ENCODE measurements at places on chromosomes 13 and 19.

GRCh38 chr13:50636007-50636704 is 207.3 kb downstream of the DLEU7 start:
- no peak for DNase-seq

- no peak for DNase-seq
Observed at GRCh38 chr19:48772503-48772953, 17.2 kb downstream of the FGF21 start.

GRCh38 chr19:48837051-48837524 is 797 bp upstream of the HSD17B14 start:
- peak; percentile 90 for DNase-seq

- no peak for DNase-seq
Observed at GRCh38 chr13:51726446-51727193, 77.3 kb downstream of the DHRS12 start.

GRCh38 chr13:111967572-111968201 is 99.3 kb upstream of the SOX1 start:
- no peak for DNase-seq

DNA sequence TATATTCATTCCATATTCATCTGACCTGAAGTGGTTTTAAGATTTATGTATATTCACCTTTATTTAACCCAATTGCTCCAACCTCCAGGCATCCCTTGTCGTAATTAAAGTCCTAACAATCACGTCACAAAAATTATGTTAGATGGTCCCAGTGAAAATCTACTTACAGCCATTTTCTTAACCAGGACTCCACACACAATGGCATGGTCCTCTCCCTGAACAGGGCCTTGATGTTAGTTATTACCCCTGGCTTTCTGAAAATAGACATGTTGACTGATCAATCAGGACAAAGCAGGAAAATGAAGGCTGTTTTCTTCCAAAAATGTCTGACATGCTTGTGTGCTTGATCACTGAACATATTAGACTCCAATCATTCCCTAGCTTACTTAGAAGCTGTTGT is 542.7 kb upstream of the SLITRK5 start:
- DNase-seq = no peak

DNA sequence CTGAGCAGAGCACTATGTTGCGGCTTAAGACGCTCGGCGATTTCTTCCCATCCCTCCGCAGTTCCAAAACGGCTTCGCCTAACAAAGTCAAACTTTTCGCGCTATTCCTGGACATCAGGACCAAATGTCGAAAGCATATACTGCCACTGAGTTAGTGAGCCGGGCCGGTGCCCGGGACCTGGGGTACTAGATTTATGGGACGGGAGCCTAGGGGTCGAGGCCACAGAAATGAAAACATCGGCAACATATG is 699 bp downstream of the RCBTB2 start:
- DNase-seq = no peak

- DNase-seq = no peak
Observed at GRCh38 chr19:37698216-37698615, 21.3 kb downstream of the ZNF607 start.

DNA sequence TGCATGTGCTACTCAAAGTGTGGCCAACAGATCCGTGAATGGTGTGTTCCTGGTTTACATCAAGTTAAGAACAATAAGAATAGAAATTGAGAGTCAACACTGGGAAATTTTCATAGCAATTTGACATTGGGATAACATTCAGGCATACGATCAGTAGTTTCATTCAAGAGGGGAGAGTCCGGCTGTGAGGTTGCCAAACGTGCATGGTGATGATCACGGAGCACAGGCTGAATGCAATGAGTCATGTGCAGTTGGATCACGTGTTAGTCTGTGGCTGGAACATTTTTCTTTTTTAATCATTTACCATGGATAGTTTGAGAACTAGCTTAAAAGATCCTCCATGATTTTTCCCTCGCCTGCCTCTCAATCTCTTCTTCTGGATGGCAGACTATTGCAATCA is 2.5 kb upstream of the DCT start:
- DNase-seq = no peak

- DNase-seq = no peak
Observed at GRCh38 chr13:112561478-112561877, 26.5 kb downstream of the TUBGCP3 start.

- no peak for DNase-seq
Observed at GRCh38 chr19:53172889-53173288, 14.0 kb upstream of the ZNF347 start.

GRCh38 chr13:24038841-24039330 is 121.6 kb upstream of the SPATA13 start:
- no peak for DNase-seq

- DNase-seq = no peak
Observed at GRCh38 chr13:50609011-50609410, 234.5 kb downstream of the DLEU7 start.

- DNase-seq = no peak
Observed at GRCh38 chr19:35029737-35030256, 473 bp upstream of the SCN1B start.

DNA sequence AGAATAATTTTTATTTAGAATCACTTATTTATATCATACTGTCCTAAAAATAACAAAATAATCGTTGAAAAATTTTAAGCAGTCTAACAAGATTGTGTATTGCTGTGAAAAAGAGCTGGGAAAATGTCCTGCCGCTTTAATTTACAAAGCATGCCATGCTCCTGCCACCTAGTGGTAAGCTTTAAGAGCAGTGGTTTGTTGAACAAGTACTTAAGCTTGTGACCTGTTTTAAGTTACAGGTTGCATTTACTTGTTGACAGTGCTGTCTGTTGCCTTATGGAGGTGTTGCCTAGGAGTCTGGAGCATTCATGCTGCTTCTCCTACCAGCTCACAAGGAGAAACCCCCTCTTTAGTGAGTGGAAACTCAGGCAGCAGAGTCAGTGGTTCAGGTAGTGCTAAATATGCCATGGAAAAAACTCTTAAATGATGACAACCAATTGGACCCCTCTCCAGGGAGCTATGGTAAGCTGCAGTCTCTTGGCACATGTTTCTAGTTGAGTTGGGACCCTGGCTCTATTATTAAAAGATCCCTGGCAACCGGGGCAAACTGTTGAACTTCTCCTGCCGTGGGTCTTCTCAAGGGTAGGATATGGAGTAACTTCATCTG is 68.4 kb downstream of the SPATA13 start:
- DNase-seq = peak; percentile 66

DNA sequence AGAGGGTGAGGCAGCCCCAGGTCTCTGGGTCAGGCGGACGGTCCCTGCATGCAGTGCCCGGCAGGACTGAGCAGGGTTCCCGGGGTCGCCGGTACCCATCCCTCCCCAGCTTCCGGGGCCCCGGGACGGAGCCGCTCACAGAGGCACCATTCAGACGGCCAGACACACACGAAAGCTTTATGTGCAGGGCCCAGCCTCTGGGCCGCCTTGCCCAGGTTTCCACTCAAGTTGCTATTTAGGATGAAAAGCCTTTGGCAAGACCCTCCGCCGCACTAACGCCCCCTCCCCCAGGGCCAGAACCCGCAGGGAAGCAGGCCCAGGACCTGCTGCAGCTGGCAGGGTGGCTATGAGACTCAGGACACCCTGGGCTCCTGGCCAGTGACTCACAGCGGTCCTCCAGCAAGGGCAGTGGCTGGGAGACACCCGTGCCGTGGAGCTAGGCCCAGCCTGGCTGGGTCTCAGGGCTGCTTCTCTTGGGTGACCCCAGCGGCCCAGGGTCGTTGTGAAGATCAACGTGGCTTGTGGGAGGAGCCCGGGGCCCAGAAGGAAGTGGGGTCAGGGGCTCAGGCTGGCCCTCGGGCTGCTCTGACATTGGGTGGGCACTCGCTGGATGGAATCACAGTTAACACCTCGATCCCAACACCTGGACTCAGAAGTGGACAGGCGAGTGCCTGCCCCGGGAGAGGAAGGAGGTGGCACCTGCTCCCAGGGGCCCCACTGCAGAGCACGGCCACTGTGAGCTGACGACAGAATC is 4.8 kb downstream of the C19orf25 start:
- no peak for DNase-seq

- peak; percentile 43 for DNase-seq
Observed at GRCh38 chr13:32587811-32588170, 1.5 kb downstream of the PDS5B start.

DNA sequence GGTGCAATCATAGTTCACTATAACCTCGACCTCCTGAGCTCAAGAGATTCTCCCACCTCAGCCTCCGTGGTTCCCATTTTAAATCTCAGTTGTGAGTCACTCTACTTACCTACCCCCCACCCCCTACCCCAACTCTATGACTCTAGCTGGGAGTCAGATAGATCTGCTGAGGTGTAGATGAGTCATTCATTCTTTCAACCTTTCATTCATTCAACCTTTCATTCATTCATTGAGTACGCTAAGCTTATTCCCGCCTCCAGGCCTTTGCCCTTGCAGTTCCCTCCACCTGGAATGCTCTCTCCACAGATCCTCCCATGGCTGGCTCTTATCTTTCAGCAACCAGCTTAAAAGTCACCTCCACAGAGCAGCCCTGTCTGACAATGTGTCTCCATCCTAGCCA is 1.1 kb upstream of the MAST1 start:
- no peak for DNase-seq

DNA sequence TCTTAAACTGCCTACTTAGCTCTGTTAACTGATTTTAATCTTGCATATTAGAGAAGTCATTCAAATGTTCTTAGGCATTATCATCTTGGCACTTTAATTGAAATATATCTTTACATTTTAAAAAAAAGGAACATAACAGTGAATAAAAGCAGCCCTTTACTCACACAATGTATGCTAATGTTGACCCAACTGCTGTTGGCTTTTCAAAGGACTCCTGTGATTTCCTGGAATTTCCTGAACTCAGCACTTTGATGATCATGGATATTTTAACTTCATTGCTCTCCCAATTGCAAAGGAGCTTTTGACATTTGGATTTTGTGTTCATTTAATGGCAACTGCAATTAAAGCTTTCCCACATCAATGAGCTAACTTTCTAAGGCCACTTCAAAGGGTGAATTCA is 1230.3 kb downstream of the DIAPH3 start:
- DNase-seq = no peak

GRCh38 chr13:40640845-40641458 is 25.5 kb downstream of the FOXO1 start:
- no peak for DNase-seq

GRCh38 chr19:46254776-46255175 is 25.2 kb downstream of the IGFL1 start:
- no peak for DNase-seq

- DNase-seq = no peak
Observed at GRCh38 chr13:114021464-114022308, 47.8 kb upstream of the C13orf46 start.

- peak; percentile 74 for DNase-seq
Observed at GRCh38 chr13:95226932-95227695, 74.1 kb downstream of the ABCC4 start.

- DNase-seq = no peak
Observed at GRCh38 chr13:70249332-70250064, 141.2 kb upstream of the KLHL1 start.

- no peak for DNase-seq
Observed at GRCh38 chr13:45896285-45896684, 44.7 kb upstream of the SIAH3 start.

GRCh38 chr19:16258440-16258903 is 60.8 kb downstream of the AP1M1 start:
- peak; percentile 58 for DNase-seq

DNA sequence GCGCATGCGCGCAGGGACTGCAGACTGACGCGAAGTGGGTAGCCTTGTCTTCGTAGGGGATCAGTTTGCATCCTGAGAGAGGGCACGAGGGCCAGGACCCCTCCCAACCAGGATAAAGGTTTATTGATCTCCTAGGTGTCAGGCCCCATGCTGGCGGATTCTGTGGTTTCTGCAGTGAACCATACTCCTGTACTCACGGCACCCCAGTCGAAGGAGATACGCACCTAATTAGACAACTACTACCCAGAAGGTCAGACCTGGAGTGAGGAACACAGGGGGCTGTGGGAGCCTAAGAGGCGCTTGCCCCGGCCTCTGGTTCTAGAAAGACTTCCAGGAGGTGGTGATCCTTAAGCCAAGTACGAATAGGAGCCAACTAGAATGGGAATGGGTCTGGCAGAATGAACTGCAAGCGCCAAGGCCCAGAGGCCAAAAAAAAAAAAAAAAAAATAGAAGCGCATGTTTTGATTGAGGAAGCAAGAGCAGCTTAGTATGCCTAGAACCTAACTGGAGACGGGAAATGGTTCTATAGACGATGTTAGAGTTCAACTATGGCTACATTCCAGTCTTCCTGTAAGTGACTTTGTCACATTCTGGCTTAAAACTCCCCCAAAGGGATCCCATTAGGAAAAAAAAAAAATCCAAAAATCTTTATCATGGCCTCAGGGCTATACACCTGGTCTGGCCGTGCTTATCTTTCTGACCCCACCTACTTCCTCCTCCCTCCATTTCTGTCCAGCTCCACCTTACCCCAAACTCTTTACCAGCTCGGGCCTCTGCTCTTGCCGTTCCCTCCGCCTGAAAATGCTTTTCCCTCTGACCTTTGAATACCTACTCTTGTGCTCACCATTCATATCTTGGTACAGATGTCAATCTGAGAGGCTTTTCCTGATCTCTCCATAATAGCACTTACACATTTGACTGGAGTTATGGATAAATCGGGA is 902 bp upstream of the ZNF428 start:
- DNase-seq = no peak

DNA sequence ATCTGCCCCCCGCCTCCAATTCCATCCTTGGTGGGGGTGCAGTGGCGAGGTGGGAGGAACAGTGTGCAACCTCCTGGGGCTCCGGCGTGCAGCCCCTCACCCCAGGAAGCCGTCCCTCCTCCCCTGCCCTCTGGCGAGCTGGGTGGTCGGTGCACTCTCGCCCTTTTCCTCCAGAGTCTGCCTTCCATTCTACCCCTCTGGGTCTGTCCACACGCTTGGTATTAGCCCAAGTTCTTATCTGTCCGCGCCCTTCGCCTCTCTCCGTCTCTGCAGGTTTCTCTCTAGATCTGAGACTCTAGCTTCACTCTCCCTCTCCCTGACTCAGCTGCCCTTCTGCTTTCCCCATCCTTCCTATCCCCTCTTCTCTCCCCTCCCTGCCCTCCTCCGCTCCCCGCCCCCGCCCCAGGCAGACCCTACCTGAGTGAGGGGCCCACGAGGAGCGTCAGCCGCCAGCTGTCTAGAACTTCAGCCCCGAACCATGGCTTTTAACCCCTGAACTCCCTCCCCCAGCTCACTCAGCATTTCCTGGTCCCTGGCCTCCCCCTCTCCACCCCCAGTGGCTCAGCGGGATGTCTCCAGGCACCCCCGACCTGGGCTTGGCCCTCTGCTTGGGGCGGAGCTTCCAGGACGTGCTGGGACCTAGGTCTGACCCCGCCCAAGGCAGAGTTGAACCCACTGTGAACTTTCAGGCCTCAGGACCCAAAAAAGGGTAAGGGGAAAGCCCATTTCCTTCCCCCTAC is 499 bp upstream of the KLK13 start:
- DNase-seq = no peak

DNA sequence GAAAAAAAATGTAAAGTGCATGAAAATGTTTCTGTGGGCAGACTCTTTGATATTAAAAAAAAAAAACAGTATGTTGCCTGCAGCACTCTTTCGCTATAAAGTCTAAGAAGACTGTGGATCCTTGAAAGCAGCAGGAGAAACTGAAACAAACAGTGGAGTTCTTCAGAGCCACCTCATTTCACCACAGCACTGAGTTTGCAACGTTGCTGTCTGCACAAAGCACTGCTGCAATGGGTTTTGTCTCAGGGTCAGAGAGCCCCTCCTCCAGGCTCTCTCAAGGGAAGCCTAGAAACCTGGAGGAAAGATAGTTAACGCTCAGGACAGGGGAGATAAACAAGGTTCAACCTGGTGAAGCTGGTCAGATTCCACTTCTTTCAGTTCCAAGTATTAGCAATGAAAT is 248.7 kb downstream of the EFNB2 start:
- DNase-seq = no peak

- no peak for DNase-seq
Observed at GRCh38 chr13:39847336-39847735, 191.9 kb downstream of the COG6 start.

- no peak for DNase-seq
Observed at GRCh38 chr19:41330946-41331678, 21.1 kb downstream of the CCDC97 start.
